ENCODE measurements at places on chromosomes 12 and 14.

- no peak for DNase-seq
Measured at GRCh38 chr12:127081058-127081457, 1185.9 kb upstream of the TMEM132C start.

- no peak for DNase-seq
Measured at GRCh38 chr12:93844164-93844784, 167.1 kb downstream of the CRADD start.

DNA sequence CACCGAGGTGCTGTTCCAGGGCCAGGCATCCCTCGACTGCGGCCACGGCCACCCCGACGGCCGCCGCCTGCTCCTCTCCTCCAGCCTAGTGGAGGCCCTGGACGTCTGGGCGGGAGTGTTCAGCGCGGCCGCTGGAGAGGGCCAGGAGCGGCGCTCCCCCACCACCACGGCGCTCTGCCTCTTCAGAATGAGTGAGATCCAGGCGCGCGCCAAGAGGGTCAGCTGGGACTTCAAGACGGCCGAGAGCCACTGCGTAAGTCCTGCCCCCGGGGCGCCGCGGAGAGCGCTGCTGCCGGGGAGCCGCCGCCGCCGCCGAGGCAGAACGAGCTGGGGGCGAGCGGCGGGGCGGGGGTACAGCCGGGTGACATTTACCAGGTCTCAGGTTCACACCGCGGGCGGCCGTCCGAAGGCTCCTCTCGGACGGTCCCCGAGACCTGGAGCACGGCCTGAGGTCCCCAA lies 1.4 kb downstream of the PLXNC1 start:
- DNase-seq, result no peak

DNA sequence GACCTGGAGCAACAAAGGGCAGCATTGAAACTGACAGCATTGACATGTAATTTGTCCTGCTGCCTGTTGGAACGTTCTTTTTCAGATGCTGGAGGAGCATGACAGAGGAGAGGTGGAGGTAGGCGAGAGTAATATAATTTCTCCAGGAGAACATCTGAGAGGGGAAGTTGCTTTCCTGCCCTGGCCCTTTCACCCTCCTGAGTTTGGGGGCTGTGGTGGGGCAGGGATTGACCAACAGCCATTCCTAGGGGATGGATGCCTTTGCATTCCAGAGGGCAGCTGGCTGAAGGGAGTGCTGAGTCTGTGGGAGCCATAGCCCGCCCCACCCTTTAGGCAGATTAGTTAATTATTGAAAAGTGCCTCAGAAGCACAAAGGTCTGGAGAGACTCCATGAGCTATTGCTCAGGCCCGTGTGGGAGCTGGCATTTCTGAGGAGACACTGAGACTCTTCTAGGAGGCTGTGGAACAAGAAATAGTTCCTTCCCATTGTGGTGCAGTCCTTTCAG lies 73.5 kb downstream of the ARF6 start:
- no peak for DNase-seq

GRCh38 chr14:58638231-58639197 lies 752 bp downstream of the DACT1 start:
- DNase-seq, result no peak

DNA sequence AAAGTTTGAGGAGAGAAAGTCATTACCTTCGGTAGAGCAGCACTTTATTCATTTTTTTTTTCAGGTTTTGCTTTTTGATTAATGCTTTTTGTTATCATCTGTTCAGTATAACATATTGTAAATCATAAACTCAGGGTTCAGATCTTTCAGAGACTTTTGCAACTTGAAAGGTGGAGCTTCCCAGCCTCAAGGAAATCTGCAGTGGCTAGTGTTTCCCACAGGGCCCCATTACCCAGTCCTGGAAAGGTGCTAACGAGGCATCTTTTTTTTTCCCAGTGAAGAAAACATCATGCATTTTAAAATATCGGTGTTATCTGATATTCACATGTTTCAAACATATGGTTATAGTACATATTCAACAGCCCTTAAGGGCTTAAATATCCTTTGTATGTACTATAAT lies 74.0 kb downstream of the HMGA2 start:
- DNase-seq, result no peak

DNA sequence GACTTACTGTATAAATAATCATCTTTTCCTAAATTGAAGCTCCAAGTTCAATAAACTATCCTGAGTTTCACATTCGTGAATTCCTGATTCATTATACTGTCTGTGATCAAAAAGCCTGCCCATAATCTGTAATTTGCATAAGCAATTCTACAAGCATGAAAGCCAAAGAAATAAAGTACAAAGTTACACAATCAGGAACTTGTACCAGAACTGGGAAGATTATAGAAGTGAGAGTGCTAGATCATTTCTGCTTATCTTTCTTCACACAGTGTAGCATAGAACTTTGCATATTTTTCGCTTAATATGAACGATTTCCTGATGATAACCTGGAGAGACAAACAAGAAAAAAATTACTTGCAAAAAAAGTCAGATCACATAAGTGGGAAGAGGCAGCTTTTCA lies 308.2 kb downstream of the C12orf50 start:
- DNase-seq, result no peak

- DNase-seq, result no peak
Measured at GRCh38 chr12:72191761-72192160, 80.4 kb upstream of the TRHDE start.

Measured in epithelial cell of proximal tubule (primary cell).